ENCODE measurements at places on chromosomes 12 and 14.

DNA sequence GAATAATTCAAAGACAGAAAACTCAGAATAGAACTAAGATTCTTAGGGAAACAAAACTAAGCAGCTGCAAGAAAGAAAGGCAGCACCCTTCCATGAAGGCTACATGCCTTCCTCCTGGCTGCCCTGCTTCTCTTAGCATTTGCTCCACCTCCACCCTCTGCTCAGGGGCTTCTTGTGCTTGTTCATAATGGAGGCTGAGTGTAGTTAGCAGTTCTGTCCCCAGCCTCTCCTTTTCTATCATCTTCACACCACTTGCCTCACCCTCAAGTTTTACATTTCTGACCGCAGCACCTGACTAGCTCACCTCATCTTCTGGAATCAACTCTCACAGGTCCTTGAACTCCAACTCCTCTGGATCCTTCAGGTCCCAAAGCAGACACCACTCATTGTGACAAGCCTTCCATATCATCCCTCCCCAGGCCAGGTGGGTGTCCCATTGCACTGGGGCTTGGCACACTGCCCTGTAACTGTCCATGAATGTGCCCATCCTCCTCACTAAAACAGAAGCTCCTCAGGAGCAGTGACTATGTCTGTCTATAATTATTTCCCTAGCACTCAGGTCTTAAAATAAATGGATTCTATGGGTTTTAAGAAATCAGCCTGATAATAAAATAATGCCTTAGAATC, 139.1 kb downstream of the TMTC1 start:
- no peak for DNase-seq

DNA sequence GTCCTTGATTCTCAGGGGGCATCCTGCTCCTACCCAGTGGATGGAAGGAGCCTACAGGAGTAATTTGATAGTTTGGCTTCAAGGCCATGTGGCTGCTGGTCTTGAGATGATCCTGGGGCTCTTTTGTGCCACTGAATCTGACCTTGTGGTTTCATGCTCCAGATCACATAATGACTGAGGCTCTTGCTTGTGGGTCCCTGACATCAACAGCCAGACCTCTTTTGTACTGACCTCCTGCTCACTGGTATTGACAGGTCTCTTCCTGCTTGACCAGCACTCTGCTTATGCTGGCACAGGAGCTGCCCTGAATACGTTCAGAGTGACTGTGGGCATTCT, 23.2 kb upstream of the JPH4 start:
- no peak for DNase-seq

GRCh38 chr12:129848876-129849275, 54.9 kb downstream of the TMEM132D start:
- DNase-seq, result no peak

DNA sequence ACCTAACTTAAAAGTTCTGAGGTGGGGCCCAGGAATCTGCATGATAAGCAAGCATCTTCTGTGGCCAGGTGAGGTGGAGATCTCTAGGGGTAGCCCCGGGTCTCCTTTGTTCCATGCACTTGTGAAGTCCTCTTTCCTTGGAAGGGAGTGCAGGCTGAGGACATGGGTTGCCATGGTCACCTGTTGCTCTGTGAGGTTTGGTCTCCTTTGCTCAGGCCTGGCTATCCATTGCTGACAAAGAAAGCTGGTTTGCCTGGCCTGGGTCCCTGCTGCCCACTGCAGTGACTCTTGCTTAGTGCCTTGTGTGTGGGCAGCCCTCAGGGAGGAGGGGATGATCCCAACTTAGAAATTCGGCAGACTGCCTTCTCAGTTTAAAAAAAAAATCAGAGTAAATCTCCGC, 11.1 kb downstream of the NRXN3 start:
- no peak for DNase-seq

DNA sequence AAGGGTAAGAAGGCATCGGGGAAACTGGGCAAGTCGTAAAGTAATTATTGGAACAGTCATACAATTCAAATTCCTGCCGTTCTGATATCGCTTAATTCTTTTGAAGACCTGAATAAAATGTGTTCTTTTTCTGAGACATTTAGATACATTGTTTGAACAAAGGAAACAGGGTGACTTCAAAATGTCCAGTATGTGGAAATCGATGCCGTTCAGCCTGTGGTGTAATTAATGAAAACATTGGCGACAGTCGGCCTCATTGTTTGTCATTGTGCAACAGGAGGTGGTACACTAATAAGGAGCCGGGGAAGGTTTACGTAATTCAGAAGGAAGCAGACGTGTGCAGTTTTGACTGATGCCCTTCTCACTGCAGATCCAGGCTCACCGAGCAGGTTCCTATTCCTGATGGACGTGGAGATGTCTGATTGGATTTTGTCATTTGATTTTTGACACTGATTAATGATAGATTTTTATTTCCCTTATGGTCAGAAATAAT, 92.7 kb downstream of the BORCS5 start:
- DNase-seq, result no peak

DNA sequence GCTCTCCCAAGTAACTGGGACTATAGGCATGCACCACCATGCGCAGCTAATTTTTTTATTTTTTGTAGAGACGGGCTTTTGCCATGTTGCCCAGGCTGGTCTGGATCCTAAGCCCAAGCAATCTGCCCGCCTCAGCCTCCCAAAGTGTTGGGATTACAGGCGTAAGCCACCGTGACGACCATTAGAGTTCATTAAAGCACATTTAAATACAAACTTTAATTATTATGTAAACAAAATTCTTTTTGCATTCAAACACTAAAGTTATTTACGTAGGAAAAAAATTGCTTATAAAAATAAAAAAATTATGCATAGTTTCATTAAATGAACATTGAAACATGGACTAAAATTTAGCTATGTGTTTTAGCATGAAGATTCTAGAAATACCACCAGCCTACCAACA, 7.2 kb downstream of the RPAP3 start:
- no peak for DNase-seq

DNA sequence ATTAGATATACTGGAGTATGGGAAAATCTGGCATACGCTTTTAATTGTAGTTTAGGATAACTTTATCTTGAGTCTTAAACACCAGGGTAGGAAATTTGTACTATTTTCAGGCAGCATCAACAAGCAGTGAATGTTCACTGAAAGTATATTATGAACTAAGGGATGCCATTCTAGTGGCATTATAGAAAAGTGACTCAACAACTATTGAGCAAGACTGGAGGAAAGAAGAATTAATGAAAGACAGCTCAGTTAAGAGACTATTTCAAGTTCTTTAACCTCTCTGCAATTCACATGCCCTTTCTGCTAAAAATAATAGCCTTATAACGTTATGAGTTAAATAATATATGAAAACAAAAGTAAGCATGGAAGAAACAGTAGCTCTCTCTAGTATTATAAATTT, 343.1 kb downstream of the FSCB start:
- DNase-seq, result no peak

DNA sequence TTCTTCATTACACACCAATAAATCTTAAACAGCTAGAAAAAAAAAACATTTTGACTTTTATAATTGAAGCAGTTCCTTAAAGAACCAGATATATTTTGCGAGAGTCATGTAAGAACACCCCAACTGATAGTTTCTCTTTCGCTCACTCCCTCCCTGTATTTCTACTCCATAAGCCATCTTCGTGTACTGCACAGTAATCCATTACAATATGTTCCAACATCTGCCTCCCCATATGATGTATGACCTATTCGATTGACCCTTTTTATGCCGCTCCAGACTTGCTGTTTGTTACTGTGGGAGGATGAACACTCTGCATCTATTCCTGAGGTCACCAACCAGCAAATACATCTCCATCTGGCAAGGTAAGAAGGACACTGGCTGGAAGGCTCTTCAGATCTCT, 331.7 kb downstream of the SOX5 start:
- no peak for DNase-seq

GRCh38 chr12:109222062-109222461, 87.0 kb downstream of the FOXN4 start:
- DNase-seq, result no peak

DNA sequence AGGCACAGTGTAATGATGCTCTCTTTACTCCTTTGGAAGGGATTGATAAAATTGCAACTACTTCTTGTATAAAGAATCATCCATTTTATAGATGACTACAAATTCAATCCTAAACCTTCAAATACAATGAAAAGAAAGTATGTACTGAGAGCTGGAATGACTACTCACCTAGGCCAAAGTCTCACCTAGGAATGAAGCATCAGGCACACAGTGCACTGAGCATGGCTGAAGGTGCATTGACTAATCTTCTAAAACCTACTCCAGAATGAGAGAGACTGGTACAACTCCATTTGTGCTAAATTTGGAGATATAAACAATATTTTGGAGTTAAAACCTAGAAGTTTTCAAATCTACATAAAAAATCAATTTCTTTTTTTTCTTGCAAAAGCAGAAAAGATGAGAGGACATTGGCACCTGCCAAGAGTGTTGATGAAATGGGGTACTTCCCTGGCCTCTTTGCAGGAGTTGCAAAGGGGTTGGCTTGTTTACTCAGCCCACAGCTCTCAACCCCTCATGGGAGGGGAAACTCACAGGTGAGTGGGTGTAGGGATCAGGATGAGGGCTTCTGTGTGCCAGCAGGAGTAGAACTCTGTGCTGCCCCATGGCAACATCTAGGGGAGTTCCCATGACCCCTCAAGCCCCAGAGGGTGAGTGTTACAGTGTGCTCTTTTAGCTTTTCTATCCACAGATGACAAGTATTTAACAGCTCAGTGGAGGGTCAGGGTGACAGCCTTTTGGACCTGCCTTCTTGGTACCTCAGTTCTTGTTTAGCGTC, 31.3 kb downstream of the CLECL1 start:
- no peak for DNase-seq

- no peak for DNase-seq
Observed at GRCh38 chr12:63917864-63918799, 73.6 kb downstream of the SRGAP1 start.

DNA sequence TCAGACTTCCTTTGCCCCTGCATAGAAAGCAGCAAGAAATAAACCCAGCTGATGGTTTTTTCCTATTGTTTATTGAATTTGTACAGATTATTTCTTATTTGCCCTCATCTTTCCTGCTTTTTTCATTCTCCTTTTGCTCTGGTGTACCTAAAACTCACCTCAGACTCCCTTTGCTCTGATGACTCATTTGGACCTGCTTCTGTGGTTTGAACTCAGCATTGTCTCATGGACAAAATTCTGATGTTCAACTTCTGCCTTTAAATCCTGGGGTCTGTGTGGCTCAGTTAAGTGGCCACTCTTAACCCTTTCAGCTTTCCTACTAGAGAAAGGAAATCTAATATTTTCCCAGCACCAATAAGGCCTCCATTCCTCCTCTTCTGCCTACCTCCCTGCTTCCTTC, 3.5 kb upstream of the SENP1 start:
- no peak for DNase-seq

DNA sequence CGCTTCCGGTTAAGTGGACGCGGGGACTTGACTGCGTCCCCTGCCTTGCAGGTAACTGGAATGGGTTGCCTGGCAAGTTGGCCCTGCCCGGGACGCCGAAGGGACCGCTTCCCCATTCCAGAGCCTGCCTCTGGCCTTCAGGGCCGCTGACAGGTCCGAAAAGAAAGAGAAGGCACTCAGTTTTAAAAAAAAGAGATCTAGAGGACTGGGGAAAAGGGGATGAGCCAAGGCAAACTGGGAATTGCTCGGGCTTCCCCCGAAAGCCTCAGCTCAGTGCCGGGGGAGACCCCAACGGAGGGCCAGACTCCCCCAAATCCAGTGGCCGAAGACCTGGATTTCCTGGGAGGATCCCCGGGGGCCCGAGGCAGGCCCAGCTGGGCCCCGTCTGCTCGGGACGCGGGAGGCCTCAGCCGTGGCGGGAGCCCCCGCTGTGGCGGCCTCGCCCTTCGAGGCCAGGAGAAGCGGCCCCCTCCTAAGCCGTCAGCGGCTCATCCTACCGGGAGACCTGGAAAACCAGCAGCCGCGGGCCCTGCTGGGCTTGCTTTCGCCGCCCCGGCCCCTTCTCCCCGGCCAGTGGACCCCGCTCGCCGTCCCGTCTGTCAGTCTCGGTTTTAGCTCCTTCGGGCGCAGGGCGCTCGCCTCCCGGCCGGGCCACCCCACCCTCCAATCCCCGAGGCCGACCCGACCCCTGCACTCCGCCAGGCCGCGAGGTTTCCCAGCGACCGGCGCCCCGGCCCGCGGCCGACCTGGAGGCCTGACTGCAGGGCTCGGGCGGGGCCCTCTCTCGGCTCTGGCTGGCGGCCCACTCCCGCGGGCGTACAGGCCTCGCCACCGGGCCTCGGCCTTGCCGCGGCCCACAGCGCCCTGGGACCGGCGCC, 12.5 kb downstream of the OTX2 start:
- no peak for DNase-seq

GRCh38 chr14:96104469-96105057, 65.4 kb downstream of the C14orf132 start:
- no peak for DNase-seq

- no peak for DNase-seq
Observed at GRCh38 chr14:24403294-24403998, 4.6 kb downstream of the NYNRIN start.

DNA sequence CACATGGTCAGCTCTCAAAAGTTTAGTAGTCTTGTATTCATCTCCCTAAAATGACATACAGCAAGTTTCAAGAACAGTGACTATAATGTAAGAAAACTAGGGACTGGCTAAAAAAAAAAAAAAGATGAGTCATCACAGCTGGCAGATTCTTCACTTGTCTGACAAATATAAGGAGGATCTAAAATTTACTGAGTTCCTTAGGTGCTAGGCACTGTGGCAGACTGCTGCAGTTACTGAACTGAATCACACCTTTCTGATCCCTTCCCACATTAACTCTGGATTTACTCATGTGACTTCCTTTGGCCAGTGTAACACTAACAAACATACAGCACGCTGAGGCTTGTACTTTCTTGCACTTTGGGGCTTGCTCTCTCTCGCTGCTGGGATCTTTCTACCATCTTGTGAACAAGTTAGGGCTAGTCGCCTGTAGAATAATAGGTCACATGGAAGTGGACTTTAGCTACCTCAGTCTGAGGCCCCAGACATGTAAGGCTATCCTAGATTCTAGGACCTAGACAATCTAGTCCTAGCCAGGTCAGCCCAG, 32.1 kb downstream of the BAZ1A start:
- no peak for DNase-seq

DNA sequence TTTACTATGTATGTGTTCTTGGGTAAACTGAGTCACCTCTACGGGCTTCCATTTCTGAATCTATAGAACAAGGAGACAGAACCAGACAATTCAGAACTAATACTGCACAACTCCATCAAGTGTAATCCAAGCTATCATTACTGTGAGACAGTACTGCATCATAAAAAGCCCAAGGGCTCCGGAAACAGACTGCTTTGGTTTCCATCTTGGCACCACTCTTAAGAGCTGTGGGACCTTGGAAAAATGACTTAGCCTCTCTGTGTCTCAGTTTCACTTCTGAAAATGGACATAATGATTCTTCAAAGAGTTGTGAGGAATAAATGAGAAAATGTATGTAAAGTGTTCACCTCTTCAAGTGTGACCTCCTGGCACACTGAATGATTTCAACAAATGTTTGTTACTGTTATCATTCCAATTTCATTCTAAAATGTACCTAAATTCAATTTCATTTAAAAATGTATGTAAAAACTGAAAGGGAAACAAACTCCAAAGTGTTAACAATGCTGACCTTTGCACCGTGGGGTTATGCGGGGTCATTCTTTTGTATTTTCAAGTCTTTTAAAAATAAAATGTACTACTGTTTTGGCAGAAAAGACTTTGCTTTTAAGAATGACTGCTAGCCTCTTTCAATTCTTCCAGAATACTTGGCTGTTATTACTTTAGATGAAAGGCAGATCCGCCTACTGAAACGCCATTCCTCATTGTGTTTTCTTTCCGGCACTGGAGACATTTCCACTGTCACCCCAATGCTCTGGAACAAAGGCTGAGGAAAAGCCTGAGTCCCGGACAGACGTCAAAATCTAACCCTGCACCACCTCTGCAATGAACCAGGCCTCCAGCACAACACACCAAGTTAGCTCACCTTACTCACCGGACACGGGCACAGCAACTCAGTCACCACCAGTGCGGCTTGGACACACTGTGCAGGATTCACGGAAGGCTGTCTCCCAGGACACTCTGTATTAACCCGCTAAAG, 62.8 kb downstream of the TMCC3 start:
- DNase-seq, result no peak

Data from stimulated activated CD8-positive, alpha-beta memory T cell treated with anti-CD3 and anti-CD28 coated beads, Interleukin-4, amount 100 ng/mL, for 24 hours (primary cell).